ENCODE measurements at places on chromosomes 13 and 19.
A peak's percentile ranks its signal among the peaks of the same experiment; 100 is the strongest.

GRCh38 chr13:112510002-112510780, 77.8 kb downstream of the TUBGCP3 start:
- peak; percentile 1 for DNase-seq

DNA sequence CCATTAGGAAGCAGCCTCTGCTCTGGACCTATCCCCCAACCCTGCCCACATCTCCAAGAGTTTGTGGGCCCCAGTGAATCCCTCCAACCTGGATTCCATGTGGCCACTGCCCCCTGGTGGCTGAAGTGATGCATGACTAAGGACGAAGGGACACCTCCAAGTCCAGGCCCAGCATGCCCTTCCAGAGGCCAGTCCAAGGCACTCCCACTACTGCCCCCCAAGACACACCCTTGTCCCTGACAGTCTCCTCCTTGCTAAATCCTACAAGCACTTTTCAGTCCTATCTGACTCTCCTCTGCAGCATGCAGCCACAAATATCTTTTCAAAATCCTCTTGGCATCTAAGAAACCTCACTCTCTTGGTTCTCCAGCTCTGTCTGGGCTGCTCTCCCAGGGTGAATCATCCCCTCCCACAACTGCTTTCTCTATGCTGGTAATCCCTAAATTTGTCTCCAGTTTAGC, 33.0 kb downstream of the DEDD2 start:
- DNase-seq: peak; percentile 51

DNA sequence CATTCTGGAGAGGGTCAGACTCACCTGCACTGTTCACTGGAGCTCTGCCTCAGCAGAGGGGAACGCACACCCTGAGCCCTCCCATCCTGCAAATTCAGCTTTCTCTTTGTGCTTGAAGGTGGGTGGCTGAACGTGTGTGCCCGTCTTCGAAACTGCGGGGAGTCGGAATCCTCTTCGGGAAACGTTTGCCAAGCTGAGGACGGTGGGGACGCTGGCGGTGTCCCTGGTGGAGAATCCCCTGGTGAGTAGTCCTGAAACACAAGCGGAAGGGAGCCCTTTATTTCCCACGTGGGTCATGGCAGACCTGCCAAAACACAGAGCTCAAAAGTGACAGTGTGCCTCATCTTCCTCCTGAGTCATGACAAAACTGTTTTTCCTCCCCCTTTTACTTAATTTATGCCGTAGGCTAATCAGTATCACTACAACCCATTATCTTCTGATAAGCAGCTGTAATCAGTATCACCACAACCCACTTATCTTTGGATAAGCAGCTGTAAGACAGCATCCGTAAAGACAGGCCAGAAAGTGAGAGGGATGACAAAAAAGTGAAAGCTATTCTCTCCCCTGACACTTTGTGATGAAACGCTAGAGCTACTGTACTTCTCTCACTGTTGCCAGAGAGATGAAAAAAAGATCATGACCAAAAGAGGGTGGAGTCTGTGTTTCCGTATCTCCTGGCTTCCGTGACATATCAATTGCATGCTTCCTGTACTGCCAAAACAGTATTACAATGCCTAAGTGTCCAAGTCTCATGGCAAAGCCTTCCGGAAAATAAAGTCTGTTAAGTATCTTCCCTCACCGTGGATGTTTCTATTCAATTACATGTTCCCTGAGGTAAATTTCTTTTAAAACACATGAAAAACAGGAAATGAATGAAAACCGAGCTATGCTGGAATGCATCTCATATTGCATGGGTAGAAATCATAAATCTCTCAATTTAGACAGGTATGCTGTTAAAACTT, 155.5 kb downstream of the TBC1D4 start:
- DNase-seq: no peak

GRCh38 chr19:2166741-2167738, 3.3 kb downstream of the DOT1L start:
- no peak for DNase-seq

- peak; percentile 11 for DNase-seq
These were observed 88.0 kb downstream of the ABCC4 start for GRCh38 chr13:95212983-95213850.
